ENCODE measurements at places on chromosomes 2 and 18.
A peak's percentile ranks its signal among the peaks of the same experiment; 100 is the strongest.

GRCh38 chr2:38284971-38285370, 92.1 kb downstream of the ATL2 start:
- no peak for DNase-seq

- no peak for DNase-seq
Measured at GRCh38 chr2:236636714-236637470, 67.3 kb downstream of the ACKR3 start.

DNA sequence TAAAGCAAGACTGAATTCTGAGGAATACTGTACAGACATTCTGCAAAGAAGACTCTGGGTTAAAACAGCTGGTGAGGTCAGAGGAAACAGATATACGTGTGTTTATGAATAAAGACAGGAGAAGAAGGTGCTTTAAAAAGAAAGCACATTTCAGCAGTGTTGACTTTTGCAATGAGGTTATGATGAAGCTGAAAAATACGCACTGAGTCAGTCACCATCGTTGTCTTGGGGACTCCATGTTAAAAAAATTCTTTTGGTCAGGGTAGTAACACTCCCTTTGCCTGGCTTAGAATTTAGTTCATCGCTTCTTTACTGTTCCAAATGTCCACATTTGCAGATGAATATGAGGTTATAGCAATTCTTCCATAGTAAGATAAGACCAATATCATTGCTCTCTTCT, 1049.0 kb downstream of the TSN start:
- DNase-seq = no peak

DNA sequence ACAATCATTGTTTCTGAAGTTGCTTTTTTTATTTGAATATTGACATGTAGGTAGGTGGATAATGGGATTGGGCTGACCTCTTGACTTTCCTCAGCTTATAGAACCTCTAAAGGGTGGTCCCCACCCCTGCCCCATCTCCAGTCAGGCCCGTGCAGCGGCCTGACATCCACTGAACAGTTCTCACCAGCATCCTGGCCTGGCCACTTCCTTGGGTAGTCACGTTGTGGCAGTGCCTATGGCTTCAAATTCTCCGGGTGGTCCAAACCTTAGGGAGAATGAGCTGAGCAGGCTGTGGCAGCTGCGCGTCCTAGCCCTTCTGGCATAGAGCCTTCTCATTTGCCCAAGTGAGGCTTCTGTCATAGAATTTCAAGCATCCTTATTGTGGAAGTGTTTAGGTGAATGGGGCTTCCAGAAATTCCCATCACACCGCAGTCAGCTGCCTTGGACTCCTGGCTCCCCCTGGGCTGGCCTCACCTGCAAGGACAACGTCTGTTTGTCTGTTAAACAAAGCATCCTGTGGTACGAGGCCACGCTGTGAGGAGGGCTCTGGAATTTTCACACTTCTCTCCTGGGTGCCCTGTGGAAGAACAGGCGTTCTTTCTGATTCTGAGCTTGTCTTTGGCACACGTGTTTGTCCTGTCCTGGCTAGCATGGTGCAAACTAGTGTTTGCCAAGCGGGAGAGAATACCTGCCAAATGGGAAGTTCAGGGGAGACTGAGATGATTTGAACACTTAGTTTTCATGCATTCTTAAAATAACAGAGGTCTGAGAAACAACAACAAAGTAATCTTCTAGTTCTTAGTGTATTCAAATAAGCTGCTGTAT, 31.8 kb upstream of the OTOS start:
- DNase-seq = no peak

DNA sequence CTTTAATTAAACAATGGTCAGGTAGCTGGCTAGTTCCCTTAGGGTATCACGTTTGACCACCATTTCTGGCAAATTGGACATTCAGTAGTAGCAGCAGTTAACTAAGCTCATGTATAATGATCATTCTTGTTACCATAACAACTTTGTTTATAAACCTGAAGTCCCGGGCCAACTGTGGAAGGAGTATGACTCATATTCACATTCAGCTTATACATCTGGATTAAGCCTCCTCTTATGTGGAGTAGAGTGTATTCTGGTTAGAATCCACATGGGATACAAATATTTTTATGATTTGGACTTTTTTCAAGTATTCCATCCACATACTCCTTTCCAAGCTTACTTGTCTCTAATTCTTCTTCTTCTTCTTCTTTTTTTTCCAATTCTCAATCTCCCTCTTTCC, 70.3 kb upstream of the ZSWIM2 start:
- no peak for DNase-seq

DNA sequence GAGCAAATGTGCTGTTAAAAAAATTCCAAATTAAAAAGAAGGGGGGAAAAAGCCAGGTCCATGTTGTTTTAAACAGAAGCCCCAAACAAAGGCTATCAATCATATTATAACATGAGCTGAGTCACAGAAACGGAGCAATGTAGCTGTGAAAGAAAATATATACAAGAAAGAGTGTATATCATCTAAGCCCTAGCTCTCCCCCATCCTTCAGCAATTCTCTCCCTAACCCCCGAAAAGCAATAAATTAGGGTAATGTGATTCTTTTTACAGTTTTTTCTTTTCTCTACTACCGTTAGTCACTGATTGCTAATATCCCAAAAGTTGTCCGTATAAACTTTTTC, 25.3 kb downstream of the FEZ2 start:
- no peak for DNase-seq

GRCh38 chr2:224838335-224838734, 122.2 kb upstream of the CCDC195 start:
- no peak for DNase-seq

- no peak for DNase-seq
Measured at GRCh38 chr2:11963966-11964365, 217.5 kb downstream of the LPIN1 start.

- DNase-seq = no peak
Measured at GRCh38 chr2:112728378-112729175, 7.8 kb downstream of the NT5DC4 start.

- DNase-seq = no peak
Measured at GRCh38 chr2:216408426-216409290, 3.6 kb upstream of the SMARCAL1 start.

DNA sequence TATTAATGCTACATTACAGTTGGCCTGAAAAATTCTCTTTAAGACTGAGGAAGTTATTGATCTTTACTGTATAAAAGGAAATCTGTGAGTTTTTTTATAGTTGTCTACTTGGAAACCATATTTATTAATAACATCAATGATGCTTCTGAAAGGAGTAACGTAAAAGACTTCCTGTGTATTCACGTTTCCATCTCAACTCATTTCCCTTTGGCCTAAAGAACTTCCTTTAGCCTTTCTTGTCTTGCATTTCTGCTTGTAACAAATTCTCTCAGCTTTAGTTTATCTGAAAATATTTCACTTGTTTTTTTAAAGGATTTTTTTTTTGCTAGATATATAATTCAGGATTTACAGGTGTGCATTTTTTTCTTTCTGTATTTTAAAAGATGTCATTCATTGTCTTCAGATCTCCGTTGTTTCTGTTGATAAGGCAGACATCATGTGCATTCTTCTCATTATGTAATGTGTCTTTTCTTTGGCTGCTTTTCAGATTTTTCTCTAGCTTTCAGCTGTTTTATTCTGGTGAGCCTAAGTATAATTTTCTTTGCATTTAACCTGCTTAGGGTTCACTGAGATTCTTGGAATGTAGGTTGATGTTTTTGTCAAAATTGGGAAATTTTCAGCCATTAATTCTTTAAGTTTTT, 159.0 kb upstream of the DAPL1 start:
- DNase-seq = no peak

- DNase-seq = no peak
Measured at GRCh38 chr2:25347205-25347815, 5.6 kb upstream of the DNMT3A start.

GRCh38 chr2:150047620-150048222, 439.7 kb downstream of the RND3 start:
- no peak for DNase-seq

DNA sequence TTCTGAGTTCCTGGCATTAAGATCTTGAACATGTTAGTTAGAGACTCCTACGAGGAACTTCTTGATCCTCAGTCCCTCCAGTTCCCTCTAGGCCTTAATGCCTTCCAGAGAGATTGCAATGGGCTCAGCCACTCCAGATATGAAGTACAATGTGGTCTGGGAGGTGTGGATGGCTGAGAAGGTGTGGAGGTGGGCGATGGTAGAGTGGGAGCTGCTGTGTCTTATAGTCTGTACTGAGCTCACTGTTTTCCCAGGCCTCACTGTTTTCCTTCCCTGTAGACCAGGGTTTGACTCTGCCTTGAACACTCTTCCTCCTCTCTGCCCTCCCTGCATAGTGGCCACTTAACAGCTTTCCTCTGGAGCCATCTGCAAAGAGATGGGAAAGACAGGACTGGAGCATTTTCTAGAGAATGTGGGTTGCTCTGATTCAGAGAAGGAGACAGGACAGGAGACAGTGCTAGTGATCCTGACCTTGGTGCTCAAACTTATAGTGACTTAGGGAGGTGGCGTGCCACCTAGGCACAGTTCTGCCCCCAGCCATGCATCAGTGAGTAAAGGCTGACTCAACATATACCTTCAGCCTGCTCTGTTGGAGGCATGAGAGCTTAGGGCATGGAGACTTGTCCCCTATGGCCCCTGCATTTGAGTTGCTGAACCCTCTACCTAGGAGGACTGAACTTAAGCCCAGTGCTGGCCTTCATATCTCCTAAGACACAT, 129.7 kb downstream of the TDRD15 start:
- no peak for DNase-seq

DNA sequence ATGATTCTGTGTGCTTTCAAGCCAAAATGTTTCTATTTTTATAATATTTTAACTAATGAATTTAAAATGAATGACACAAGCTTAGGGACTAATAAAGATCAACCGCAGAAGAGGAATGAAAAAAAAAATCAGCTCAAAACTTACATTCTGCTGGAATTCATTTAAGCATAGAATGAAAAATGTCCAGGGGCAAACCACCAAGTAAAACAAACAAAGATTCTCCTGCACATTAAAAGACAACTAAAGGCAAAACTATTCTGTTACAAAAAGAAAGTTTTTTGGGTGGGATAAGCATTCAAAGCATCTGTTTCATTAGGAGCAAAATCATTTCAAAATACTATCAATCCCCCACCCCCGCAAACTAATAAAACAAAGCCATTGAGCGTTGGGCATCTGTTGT, 99.3 kb upstream of the SOX11 start:
- no peak for DNase-seq

- no peak for DNase-seq
Measured at GRCh38 chr2:143652692-143653091, 523.5 kb downstream of the ARHGAP15 start.

- DNase-seq = no peak
Measured at GRCh38 chr2:112876257-112876970, 34.6 kb upstream of the IL37 start.

DNA sequence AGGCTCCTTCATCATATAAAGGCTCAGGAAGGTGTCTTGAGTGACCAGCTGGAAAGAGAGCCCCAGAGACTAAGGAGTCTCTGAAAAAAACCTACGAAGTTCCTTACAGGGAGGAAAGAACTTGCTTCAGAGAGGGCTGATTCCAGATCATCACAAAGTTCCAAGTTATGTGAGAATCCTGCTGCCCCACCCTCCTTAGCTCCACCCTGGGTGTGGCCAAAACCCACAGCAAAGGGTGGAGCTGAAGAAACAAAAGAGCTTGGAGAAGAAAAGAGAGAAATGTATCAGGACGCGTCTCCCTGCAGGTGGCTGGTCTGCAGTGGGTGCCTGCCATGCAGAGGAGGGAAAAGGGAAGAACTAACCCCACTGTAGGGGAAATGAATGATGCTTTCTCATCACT, 32.8 kb upstream of the ZNF396 start:
- no peak for DNase-seq

GRCh38 chr18:62683935-62684334, 31.4 kb upstream of the PHLPP1 start:
- DNase-seq = no peak

DNA sequence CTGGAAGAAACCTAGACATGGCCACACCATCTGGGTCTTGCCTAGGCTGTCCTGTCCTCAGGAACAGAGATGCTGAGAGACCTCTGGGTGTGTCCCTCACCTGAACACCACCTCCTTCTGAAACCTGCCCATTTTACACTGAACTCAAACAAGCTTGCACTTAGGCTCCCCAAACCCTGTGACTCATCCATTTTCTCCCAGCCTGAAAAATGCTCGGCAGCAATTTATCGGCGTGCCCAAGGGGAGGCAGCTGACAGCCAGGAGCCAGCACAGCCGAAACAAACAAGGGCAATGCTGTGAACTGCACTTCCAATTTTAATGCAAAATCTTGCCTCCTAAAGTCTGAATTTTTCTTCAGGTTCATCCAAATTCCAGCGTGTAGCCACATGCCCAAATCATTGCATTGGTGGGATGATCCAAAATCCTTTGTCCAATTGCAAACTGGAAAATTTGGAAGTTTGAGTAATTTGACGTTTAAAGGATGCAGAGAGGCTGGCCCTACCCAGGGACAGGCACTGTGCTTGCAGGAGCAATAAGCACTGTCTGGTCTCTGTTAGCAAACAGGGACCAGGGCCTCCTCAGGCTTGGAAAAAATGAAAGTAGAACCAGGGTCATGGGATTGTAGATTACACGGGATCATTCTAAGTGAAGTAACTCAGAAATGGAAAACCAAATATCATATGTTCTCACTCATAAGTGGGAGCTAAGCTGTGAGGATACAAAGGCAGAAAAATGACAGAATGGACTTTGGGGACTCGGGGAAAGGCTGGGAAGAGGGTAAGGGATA, 67.7 kb downstream of the GALNT14 start:
- no peak for DNase-seq

DNA sequence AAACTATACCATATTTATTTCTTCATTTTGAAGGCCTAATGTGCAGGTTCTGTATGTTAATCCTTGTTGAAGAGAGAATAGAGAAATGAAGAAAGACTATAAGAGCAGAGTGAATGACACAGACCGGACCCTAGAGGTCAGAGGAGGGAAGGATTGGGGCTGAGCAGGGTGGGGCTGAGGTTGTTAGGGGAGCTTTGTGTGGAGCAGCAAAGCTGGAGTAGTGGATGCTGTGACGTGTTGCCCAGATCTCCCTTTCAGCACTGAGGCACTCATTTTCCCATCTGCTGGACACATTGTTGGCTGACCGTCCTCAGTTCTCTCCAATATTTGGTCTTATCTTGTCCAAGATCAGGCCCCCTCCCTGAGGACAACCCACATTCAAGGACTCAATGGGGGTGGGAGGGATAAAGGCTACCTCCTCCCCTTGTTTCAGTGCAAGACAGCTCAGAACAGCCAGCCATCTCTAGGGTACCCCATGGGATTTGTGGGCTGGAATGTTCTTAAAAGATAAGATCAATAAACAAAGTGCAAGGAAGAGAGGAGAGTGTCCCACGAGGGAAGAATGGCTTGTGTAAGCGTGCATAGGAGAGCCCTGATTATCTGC, 143.6 kb downstream of the TDRD15 start:
- no peak for DNase-seq

GRCh38 chr18:78126536-78126935, 853.1 kb upstream of the SALL3 start:
- no peak for DNase-seq

GRCh38 chr2:182359027-182359989, 67.5 kb downstream of the PDE1A start:
- DNase-seq = no peak

DNA sequence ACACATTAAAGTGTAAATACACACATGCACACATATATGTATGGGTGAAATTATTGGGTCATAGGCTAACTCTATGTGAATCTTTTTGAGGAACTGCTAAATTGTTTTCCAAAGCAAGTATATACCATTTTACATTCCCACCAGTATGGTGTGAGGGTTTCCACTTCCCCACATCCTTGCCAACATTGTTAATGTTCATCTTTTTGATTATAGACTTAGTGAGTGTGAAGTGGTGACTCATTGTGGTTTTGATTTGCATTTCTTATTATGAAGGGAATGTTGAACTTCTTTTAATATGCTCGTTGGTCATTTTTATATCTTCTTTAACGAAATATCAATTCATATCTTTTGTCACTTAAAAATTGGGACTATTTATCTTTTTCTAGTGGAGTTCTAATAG, 181.8 kb upstream of the GCFC2 start:
- DNase-seq = no peak

GRCh38 chr2:120675460-120676130, 60.1 kb upstream of the GLI2 start:
- peak; percentile 67 for DNase-seq
